ENCODE measurements at places on chromosomes 1 and 21.

DNA sequence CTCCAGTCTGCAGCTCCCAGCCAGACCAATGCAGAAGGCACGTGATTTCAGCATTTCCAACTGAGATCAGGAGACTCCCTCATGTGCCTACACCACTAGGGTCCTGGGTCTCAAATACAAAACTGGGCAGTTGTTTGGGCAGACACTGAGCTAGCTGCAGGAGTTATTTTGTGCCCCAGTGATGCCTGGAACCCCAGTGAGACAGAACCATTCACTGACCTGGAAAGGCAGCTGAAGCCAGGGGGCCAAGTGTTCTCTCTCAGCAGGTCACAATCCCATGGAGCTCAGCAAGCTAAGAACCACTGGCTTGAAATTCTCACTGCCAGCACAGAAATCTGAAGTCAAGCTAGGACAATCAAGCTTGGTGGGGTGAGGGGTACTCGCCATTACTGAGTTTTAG is 111.7 kb upstream of the TNFSF4 start:
- no peak for DNase-seq

- no peak for DNase-seq
These were observed 40.7 kb upstream of the VASH2 start for GRCh38 chr1:212909652-212910063.

GRCh38 chr1:40750451-40750908 is 33.1 kb upstream of the KCNQ4 start:
- no peak for DNase-seq

GRCh38 chr1:27994060-27994459 is 34.3 kb downstream of the XKR8 start:
- DNase-seq: no peak

GRCh38 chr1:113887402-113888175 is at the start of gene BCL2L15:
TSS of gene BCL2L15 (minus strand) at chr1:113887581. CDS start at chr1:113887375, 206 bp downstream.
- no peak for DNase-seq

- no peak for DNase-seq
These were observed 15.0 kb upstream of the PSMB2 start for GRCh38 chr1:35656148-35656862.

DNA sequence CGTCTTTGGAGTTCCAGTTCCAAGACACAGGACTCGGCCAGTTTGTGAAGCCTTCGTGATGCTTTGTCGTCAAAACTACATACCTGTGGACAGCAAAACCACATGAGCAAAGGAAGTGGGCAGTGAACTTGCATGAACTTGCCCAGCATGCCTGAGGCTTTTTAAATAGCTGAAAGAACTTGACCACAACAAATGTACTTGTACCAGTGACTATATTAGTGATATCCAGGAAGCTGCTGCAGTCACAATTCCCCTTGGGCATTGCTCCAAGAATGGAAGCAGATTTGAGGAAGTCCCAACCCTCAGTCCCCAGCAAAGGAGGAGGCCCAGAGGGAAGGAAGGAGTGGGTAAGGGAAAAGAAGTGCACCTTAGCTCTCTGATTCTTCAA is 2.6 kb downstream of the FUCA1 start:
- peak; percentile 18 for DNase-seq

- DNase-seq: peak; percentile 55
These were observed 2.6 kb upstream of the CREG1 start for GRCh38 chr1:167555971-167556714.

DNA sequence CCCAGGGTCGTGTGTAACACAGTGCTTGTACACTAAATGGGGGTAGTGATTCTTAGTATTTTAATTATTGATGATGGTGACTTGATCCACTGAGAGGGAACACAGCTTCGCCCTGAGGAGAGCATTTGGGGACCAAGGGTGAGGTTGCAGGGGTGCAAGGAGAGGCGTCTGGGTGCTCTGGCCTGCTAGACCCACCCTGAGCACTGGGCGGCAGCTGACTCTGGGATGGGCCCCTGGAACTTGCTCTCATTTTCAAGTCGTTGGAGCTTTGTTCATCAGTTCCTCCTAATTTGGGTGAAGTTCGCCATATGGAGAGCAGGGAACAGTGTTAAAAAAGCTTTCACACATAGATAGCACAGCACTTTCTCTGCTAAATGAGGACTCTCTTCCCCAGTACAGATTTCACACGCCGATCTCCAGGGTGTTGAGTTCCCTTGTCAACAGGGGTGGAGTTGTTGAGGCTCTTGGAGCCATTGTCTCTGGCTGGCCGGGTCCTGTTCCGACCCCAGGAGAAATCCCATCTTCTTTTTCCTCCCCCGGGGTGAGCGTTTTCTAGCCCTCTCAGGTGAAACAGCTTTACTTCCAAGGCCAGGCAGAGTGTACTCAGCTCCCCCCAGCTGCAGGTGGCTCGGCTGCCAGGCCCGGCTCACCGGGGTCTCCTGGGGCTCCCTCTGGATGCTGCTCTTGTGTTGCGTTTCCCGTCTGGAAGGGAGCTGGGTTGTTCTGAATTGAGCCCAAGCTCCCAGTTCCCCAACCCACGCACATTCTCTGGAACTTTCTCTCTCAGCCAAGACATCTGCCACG is 367.4 kb downstream of the RPS6KC1 start:
- DNase-seq: no peak

- no peak for DNase-seq
These were observed 22.4 kb downstream of the HUNK start for GRCh38 chr21:31895077-31895835.

DNA sequence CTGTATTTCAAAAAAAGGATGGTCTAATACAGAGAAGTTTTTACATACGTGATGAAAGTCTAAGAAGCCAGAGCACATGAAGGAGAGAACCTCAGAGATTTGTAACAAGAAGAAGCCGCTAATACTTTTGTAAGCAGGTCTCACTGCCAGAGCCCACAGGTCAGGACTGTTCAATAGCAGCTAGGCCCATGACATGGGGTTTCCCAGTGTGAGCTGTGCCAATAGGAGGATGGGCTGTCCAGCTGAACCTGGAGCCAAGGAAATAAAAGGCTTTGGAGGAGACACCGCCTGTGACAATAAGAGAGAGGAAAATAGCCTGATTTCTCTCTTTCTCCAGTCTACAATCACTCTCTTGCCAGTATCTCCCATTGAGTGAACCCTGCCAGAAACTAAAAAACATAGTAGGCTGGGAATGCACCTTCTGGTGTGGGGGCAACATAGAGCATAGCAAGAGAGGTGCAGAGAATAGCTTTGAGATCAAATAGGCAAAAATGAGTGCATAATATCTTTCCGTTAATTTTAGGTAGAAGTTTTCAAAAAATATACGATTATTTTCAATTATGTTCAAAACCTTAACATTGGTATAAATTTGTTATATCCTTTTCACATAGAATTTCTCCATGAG is 360.3 kb downstream of the NEGR1 start:
- DNase-seq: no peak

DNA sequence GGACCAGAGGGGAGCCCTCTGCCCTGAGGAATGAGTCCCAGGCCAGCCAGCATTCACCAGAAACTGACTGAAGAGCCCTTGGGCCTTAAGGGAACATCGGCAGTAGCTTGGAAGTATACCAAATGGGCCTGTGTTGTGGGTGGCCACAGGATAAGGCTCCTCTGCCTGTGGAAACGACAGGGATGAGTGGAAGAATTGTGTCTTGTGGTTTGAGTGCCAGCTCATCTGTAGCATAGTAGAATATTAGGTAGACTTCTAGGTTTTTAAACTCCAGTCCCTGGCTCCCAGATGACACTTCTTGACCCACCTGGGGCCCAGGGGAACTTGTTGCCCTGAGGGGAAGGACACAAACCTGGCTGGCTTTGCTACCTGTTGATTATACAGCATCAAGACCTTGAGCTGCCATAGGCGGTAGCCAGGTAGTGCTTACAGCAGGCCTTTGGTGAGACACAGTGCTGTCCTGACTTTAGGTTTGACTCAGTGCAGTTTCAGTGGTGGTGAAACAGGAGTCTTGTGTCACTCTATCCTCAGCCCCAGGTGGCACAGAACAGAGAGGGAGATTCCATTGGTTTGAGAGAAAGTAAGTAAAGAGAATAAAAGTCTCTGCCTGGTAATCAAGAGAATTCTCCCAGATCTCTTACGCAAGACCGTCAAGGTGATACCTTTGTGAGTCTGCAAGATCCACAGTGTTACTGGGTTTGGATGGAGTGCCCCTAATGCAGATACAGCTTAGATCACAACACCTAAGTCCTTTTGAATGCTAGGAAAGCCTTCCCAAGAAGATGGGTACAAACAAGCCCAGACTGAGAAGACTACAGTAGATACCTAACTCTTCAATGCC is 50.2 kb downstream of the RABGAP1L start:
- DNase-seq: no peak

GRCh38 chr1:26296340-26297056 is 9.9 kb downstream of the UBXN11 start:
- DNase-seq: no peak

DNA sequence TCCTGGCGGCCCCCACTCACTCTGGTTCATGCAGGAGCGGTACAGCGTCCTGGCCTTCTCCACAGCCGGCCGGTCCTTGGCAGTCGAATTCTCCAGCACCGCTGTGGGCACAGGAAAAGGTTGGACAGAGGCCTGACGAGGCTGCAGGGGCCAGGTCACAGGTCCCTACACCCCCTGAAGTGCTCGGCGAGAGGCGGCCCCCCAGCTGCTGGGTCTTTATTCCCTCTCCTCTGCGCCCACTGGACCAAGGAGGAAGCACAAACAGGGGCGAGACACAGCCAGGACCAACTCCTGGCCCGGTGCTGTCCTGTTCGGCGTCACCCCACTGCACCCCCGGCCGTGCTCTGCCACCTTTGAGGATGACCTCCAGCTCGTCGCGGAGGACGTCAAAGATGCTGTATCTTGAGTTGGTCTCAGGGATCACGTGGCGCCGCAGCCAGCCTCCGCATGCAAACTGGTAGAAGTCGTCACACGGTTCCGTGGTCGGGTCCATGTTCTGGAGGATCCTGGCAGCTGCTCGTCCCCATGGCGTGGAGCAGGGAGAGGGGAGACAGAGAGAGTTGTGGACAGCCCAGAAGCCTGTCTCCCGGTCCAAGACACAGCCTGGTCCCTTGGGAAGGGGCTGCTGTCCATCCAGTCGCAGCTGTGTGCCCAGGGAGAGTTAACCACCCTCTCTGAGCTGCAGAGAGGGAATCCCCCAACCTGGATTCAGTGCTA is 22.9 kb downstream of the PRXL2B start:
- no peak for DNase-seq

- no peak for DNase-seq
These were observed 44.5 kb upstream of the WARS2 start for GRCh38 chr1:119184972-119185371.

DNA sequence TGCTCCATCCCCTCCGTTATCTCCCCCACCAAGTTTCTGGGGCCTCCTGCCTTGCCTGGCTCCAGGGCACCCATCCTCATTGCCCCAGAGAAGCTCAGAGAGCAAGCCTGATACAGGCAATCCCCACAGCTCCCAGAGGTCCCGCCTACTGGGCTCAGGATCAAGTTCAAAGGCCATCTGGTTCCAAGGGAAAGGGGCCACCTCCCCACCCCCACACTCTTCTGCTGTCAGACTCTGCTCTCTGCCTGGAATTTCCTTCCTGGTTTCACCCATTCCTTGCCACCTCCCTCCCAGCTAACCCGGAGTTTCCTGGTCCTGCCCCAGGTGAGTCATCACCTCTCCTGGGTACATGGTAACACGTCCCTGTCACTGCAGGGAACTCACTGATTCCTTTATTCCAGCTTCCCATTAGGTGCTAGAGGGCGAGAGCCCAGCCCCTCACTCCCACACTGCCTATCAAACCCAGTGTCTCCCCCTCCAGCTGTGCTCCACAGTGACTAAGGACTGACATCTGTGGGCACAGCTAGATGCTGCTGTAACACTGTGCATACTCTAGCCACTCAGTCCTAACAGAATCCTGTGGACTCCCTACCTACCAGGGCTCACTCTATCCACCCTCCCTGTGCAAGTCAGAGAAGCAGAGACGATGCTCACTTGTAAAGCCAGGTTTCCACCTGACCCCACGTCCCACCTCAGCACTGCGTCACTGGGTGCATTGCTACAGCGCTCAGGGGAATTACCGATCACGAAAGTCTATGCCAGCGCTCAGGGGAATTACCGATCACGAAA is 21.8 kb downstream of the RSPH1 start:
- DNase-seq: no peak

- DNase-seq: no peak
These were observed 547.2 kb downstream of the PLPP3 start for GRCh38 chr1:56032096-56032676.

DNA sequence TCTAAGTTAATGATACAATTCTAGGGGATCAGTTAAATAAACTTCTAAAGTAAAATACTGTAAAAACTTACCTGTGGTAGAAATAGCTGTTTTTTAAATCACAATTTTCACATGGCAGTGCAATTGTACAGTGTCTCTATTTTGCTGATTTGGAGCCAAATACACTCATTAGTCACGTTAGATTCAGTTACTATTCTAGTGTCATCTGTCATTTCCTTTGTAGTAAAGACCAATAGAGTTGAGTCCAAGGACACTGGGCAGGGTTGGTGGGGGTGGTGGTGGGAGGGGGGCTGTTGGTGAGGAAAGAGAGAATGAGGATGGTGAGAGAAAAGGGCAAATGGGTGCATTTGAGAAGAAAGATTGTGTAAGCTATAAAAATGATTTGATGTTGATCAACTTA is 33.6 kb downstream of the CD55 start:
- DNase-seq: no peak

- DNase-seq: no peak
These were observed 18.8 kb downstream of the TMPRSS15 start for GRCh38 chr21:18384771-18385170.

DNA sequence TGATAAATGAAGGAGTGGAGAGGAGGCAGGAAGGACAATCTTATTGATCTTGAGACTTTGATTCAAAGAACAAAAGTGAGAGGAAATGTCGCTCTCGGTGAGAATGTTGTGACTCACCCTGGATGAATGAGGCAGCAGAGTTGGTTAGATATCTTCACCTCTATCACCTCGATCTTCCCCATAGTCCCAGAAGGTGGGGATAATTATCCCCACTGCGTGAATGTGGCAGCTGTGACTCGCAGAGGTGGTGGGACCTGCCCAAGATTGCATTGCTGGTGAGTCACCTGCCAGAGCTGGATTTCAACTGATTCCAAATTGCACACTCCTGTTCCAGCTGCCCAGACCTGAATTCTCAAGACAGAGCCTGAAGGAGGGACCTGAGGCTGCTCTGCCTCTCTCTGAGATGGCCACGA is 105.0 kb downstream of the MATN1 start:
- no peak for DNase-seq

DNA sequence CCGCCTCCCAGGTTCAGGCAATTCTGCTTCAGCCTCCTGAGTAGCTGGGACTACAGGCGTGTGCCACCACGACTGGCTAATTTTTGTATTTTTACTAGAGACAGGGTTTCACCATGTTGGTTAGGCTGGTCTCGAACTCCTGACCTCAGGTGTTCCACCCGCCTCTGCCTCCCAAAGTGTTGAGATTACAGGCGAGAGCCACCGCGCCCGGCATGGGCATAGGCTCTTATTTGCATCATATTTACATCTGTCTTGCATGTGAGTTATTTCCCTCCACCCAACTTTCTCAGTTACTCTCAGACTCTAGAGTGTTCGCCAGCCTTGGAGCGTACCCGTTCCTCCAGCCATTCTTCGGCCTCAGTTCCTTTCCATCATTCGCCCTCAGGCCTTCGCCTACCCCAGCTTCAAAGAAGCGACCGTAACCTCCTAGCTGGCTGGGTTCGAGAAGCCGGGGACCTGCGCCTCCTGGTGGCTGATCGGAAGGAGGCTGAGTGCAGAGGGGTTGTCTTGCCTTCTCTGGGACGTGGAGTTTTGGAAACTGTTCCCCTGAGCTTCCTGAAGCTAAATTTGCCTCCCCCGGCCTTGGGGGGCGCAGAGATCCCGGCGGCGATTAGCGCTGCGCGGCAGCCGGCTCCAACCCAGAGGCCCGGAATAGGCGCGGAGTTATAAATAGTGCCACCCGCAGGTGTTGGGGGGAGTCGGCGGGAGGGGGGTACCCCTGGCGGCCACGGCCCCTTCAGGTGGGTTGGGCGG is 3.6 kb upstream of the ZBTB7B start:
- peak; percentile 42 for DNase-seq

Data from stromal cell of bone marrow (primary cell).